ENCODE measurements at places on chromosomes 16 and 17.

DNA sequence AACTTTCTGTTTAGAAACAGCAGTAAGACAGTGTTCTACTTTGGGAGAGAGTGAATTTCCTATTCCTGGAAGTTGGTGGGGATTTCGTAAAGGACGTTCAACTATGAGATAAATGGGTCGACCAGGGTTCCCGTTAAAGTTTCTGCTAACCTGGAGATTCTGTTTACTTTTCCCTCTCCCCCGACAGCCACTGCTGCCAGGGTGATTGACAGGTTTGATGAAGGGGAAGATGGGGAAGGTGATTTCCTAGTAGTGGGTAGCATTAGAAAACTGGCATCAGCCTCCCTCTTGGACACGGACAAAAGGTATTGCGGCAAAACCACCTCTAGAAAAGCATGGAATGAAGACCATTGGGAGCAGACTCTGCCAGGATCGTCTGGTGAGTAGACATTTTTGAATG lies 1.3 kb downstream of the AATF start:
- no peak for DNase-seq

GRCh38 chr17:74361230-74362068 lies at the start of gene BTBD17:
Gene BTBD17 (minus strand): TSS chr17:74361868. CDS start chr17:74361819, 49 bp downstream.
- DNase-seq: peak; percentile 98

- DNase-seq: no peak
These were observed 63.3 kb downstream of the HAPSTR1 start for GRCh38 chr16:9154567-9155410.

DNA sequence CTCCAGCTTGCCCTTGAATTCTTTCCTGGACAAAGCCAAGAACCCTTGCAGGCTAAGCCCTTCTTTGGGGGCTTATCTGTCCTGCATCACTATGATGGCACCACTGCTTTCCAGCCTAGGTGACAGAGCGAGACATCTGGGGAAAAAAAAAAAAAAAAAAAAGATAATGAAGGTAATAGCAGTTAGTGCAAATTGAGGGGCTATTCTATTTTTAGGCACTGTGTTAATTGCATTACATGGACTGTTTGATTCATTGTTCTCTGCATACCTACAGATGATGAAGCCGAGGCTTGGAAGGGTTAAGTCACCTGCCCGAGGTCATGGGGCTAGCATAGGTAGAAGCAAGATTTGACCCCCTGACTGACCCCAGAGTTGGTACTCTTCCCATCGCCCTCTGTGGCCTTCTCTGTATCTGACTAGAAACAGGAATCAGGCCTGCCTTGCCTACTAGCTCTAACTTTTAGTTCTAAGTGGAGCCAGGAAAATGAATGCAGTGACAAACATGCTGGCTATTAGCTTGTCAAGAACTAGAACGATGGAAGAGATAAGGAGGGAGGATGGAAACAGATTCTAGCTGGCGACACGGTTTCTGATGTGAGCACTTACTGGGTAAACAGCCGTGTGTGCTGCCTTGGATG lies 312.1 kb downstream of the SNX29 start:
- DNase-seq: no peak
